Adipocyte (in vitro differentiated cells): ENCODE measurements at places on chromosomes 1 and 21.

DNA sequence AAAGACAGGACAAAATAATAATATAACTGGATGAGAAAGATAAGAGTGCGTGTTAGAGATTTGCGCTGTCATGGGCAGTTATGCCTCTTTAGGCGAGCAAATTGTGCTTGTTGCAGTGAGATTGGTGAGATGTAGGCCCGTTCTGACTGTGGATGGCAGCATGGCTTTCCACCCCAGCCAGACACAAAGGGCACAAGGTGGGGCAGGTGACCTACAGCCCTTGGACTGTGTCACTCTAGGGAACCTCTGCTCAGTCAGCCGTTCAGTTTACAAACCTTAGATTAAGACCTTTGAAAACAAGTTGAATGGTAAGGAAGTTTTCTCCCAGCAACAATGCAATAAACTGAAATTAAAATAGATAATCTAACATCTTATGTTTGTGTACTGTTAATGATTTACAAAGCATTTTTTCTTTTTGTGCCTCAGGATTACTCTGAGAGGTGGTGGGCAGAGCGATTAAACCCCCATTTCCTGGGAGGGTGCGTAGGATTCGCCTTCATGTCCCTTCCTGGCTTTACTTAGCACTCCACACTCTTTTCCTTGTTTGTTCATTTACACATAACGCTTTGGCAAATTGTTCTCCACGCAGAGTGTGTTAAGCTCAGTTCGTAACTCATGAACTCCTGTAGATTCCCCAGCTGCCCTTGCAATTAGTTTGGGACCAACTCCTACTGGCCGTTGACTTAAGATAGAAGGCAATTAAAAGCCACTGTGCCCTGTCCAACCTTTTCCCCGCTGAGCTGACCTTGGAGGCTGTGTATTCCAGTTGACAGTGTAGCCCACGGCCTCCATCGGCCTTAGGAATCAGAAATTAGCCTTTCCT, 58.1 kb upstream of the IGSF5 start:
- no peak for DNase-seq

DNA sequence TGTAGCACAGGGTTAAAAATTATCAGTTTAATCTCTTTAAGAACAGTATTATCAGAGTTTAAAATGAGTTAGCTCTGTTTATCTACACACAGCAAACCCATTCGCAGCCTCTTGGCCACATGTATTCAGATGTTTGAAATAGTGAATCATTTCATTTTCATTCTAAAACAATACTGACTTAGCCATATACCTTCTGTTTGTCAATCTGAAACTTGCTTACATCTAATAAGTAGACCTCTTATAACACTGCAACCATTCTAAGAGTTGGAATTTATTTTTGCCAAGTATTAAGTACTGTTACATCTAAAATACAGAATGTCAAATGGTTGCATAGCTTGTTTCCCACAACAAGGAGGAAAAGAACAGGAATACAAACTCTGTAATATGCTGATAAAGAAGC, 25.4 kb downstream of the ANGEL2 start:
- no peak for DNase-seq

DNA sequence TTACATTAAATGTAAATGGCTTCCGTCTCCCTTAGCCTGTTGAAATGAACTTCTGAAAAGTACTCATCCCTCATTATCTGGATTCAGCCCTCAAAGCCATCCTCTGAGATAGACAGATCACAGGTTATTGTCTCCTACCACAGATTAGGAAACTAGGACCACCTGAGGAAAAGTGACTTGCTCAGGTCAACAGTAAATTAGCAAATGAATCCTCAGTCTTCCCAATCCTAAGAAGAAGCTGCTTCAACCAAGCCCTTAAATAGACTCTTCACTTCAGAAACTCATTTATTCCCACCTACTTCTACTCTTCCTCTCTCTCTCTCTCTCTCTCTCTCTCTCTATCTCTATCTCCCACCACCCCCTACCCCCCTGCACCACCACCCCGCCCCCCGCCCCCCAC, 152.3 kb downstream of the DMRTA2 start:
- no peak for DNase-seq

DNA sequence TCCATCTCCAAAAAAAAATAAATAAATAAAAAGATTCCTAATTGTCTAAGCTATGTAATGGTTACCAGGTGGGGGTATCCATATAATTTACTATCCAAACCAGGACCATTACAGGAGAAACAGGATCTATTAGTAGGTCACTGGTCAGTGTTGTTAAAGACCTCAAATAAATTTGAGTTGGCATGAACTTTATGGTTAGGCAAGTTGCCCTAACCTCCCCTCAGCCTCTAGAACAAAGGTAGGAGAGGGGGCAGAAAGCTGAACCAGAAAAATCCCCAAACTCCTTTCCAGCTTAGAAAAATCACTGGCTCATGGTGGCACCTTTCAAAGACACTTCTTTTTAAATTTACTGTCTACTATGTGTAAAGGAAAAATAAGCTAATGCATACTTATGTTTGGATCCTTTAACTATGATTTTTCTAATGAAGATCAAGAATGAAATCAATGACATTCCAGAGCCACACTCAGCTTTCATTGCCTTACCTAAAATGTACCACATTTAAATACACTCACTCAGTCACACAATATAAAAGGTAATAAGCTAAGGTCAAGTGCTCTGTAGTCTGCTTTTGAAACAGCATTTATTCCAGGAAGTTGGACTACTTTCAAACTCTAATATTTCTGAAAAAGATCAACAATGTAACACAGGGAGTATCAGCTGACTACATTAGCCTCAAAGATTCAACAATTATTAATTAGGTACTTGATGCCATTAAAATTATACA, 13.8 kb downstream of the EIF4G3 start:
- no peak for DNase-seq
